HTR-8/SVneo (cell line): ENCODE measurements at places on chromosomes 1 and 21.

- DNase-seq: no peak
Observed at GRCh38 chr21:44255511-44255981, 6.2 kb downstream of the DNMT3L start.

GRCh38 chr1:97433094-97433823 lies 487.6 kb downstream of the DPYD start:
- no peak for DNase-seq

DNA sequence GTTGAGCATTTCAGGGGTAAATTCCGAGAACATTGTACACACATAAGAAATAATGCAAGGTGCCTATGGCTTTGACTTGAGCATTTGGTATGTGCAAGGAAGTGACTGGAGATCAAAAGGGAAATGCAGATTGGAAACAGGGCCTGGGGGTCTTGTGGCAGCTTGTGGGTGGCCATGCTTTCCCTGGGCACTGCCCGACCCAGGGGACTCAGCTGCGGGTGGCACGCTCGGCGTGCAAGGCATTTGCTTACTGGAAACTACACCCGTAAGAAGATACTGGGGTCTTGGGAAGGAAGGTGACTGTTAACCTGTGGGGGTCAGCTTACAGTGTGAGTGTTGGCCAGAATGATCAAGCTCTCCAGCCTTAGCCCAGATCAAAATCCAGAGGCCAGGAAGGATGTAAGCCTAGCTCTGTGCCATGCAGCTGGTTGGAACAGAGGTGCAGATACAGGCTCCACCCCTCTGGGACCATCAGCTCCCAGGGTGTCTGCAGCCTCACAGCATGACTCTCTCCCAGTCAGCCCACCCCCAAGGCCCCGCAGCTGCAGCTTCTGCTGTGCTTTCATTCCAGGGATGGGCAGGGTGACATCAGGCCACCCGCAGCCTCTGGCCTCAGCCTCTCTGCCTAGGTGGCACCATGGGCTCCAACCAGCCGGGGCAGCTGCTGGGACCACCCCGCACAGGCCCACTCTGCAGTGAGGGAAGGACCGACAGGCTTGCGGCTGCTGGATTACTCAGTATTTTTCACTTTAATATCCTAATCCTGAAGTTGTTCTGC lies 55.1 kb downstream of the KIF26B start:
- no peak for DNase-seq

- DNase-seq: no peak
Observed at GRCh38 chr1:113793878-113794834, 18.1 kb downstream of the RSBN1 start.

GRCh38 chr1:178664278-178664677 lies 60.8 kb upstream of the RALGPS2 start:
- no peak for DNase-seq

GRCh38 chr21:46098303-46099141 lies 610 bp downstream of the COL6A2 start:
- DNase-seq: no peak

DNA sequence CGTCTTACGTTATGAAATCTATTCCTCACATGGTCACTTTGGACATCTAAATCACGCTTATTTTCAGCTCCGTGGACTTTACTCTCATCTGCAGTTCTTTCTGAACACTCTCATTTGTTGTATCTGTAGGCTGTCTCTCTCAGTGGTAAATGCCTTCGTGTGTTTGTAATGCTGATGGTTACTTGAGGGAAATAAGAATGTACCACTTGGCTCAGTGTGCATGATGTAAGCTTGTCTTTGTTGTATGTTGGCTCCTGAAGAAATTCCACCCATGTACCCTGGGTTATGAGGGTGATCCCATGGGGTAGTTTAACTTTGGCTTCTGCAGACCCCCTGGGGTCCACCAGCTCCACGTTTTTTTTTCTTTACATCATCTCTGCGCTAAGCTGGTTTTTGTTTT lies 378.4 kb downstream of the SETD4 start:
- DNase-seq: no peak

DNA sequence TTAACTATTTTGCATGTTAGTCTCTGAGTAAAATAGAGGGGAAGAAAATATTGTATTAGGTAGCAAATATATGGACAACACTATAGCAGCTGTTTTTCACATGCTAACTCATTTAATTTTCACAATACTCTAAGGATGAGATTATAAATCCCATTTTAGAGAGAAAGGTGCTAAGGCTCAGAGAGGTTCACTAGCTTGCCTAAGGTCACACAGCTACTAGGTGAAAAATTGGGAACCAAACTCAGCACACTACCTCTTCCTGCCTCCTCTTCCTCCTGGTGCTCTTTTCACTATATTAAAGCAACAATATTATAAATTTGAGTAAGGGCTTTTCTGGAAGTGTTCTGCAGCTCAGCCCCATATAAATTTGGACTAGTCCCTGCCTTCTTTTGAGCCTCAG lies 2.3 kb downstream of the RXRG start:
- no peak for DNase-seq

DNA sequence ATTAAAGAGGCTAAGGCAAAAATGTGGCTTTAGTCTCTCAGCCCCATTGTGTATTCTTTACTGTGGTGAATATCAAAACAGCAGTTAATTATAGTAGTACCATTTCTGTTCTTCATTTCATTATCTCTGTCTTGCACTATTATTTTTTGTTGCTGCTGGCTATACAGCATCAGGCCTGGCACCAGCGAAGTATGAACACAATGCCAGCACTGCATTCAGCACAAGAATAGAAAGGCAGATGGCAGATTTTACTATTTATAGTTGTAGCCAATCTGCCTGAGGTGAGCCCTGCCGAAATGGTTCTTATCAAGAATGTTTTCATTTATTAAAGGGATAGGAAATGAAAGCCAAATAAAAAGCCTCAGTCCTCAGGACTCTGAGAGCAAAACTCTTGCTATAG lies 72.1 kb downstream of the GPR52 start:
- no peak for DNase-seq

- no peak for DNase-seq
Observed at GRCh38 chr1:21229246-21230000, 52.7 kb upstream of the EIF4G3 start.

DNA sequence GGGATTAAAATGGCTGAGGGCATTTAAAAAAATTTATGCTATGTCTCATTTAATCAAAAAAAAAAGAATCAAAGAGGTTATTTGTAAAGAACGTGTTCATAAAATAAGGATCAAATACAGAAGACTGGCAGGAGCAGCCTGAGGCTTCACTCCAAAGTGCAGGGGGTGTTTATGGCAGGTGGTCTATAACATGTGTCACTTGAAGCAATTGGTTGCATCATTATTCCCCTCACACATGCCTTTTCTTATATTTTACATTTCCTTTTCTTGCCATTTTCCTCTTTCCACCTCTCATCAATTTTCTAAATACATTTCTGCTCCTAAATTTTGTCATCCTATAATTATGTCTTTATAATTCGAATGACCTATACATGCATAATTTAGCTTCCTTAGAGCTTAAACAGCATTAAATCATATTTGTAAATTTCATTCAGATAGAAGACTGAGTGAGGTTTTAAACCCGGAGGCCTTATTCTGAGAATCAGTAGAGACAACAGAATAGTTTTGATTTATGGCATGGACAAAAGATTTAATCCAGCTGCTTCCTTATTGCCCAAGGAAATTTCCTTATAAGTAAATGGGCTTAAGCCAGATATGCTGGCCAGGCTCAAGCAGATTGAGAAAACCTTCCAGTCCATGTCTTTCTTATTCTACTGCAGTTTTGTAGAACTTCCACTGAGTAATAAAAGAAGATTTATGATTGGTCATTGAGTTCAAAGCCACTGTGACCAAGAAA lies 322.8 kb downstream of the TGFB2 start:
- DNase-seq: no peak

DNA sequence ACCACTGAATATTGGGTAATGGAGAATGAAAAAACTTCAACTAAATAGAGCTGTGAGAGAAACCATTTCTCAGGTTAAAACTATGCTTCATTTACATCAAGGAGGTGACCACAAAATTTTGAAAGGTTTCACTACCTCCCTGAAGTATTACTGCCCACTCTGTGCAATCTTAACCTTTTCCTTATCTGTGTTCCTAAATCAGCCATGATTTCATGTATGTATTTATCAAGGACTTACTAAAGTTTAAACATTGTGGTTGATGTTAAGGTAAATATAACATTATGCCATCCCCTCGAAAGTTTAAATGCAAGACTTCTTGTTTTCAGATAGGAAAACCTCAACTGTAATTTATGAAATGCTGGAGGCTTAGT lies 84.4 kb downstream of the CLEC20A start:
- DNase-seq: no peak

GRCh38 chr1:185559151-185559550 lies 175.0 kb upstream of the HMCN1 start:
- no peak for DNase-seq

DNA sequence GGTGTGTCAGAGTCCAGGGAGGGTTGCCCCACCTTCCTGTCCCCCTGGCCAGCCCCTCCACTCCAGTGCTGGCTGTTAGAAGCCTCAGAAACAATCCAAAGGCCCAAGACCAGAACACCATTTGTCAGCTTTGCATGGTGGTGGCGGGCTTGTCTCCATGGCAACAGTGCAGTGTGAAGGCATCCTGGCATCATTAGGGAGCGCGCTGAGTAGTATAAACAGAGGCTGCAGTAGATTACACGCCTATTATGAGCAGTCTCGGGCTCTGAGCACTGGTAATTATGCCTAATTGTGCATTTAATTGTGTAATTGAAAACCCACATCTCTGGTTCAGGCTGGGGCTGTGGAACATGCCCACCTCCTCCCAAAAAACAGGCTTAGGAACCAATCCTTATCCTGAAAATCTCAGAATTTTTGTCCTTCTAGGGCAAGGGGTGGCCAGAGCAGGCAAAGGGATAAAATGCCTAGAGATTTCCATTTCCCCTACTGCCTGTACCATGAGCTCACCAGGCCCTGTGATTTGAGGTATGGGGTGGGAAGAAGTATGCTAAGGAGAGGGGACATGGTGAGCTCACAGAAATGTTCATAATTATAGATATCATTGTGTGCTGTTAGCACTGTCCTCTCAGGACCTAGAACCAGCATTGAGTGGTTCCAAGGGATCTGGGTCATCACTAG lies 11.7 kb downstream of the NKAIN1 start:
- DNase-seq: no peak

DNA sequence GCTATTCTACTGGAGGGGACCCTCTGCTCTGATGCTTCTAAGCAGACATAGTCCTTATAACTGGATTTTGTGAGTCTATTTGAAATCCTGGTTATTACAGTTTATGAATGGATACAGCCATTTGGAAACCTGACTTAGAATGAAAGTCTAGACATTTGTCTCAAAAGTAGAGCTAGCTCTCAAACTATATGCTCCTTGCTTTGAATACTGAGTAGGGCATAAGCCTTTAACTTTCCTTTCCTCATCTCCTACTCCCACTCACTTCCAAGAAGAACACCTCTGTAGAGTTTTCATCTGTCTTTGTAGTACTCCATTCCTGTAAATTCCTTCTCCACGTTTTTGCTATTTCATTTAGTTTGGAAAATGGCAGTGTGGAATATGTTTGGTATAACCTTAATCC lies 9.0 kb upstream of the ARID1A start:
- no peak for DNase-seq

DNA sequence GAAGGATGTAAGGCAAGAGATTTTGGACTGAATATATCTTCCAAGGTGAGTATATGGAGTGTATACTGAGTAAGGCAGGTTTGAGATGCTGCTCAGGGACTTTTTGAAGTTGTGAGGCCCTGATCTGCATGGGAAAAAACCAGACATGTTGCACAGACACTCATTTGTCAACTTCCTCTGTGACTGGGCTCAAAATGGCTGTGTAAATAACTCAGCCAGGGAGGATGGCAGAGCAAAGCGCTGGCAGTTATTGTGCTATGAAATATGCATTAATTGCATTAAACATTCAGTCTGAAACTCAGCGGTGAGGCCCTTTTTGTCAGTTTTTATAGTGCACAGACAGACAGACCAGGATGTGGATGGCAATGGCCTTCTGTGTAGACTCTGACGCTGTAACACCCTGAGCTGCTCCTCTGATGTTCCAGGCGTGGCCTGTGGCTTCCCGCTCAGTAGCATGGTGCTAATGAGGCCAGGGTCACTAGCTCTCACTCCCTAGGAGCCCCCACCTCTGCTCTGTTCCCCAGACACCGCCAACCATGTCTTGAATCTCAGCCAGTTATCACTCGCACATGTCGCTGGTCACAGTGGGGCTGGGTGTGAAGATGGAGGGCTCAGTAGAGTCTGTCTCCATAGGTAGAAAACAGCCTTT lies 307.0 kb upstream of the PROX1 start:
- no peak for DNase-seq

DNA sequence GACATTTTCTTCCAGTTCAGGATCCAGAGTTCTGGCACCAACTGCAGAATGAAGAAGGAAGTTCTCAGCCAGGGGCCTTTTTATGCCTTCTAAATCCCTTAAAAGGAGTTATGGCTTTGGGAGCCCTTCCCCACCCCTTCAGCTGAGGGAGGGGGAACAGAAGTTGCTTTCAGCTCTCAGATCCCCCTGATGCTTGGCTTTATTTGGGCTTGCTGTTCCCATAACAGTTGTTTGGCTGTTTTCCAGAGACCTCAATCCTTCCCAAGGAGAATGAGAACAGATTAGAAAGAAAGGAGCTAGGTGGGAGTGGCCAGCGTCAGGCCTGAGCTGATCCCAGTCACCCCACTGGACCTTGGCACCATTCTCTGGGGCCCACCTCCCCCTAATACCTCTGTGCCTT lies at the start of gene RPE65:
Gene RPE65 (minus strand): TSS at position 54 of the 400 bp plus-strand sequence. CDS start 49 bp downstream, at position 5.
- DNase-seq: no peak

- DNase-seq: no peak
Observed at GRCh38 chr21:31261759-31262158, 82.3 kb downstream of the TIAM1 start.

DNA sequence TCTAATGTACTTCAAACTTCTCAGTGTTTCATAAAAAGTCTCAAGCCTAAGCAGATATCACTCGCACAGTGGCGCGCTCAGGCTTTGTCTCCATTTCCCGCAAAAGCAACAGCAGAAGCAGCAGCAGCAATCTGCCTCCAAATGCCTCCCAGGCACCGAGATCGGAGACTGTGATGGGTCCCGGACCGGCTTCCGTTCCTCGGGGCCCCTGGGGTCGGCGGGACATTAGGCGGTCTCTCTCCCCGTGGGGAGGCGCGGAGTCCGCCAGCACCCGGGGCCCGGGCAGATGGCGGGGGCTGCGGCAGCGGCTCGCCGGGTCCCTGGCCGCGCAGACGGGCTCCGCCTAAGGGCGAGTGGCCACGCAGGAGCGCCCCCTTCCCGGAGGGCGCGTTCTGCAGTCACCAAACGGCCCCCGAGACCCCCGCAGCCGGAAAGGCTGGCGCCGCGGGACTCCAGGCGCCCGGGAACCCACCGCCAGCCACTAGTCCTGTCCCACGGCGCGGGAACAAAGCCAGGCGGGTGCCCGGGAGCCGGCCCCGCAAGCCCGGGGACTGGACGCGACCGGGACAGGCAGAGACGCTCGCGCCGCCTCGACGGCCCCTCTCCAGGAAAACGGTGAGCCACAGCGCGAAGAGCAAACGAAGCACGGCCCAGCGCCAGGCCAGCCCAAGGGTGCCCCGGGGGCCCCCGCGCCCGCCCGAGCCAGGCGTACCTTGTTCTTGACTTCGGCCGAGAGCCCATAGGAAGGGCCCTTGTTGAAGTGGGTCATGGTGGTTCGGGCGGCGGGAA lies 590 bp downstream of the CNN3 start:
- DNase-seq: no peak

DNA sequence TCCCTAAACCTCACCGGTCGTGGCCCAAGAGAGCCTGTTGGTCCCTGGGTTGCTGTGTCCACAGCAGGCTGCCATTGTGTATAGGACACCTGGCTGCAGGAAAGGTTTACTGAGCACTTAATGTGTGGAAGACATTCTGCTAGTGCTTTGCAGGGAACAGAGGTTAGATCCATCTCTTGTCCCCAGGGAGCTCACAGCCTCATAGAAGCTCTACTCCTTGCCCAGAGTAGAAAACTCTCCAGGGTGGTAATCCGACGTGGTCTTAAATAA lies 16.9 kb upstream of the ALPL start:
- no peak for DNase-seq
